ENCODE measurements at places on chromosomes 2 and 18. TPM values are rescaled to one million over a fixed set of nuclear protein-coding genes. Genes with fewer than 3 reads are reported as not detected.
A peak's percentile ranks its signal among the peaks of the same experiment; 100 is the strongest.

The KCNG2 gene
- total RNA-seq: not detected

The STK36 gene
- total RNA-seq: 17.7 TPM

The IL36B gene
- not detected for total RNA-seq

The POTEI gene
- total RNA-seq: not detected

The TMEM247 gene
- not detected for total RNA-seq

The INO80B gene
- 79.4 TPM for total RNA-seq

- no peaks in the 10 kb centered on the region for H3K36me3 ChIP-seq
- no peaks in the 10 kb centered on the region for H3K4me1 ChIP-seq
- H3K27ac ChIP-seq: no peak overlapping the region
- no peak overlapping the region for H3K4me3 ChIP-seq
Observed at GRCh38 chr2:233822781-233823730, 31.3 kb downstream of the HJURP start.

DNA sequence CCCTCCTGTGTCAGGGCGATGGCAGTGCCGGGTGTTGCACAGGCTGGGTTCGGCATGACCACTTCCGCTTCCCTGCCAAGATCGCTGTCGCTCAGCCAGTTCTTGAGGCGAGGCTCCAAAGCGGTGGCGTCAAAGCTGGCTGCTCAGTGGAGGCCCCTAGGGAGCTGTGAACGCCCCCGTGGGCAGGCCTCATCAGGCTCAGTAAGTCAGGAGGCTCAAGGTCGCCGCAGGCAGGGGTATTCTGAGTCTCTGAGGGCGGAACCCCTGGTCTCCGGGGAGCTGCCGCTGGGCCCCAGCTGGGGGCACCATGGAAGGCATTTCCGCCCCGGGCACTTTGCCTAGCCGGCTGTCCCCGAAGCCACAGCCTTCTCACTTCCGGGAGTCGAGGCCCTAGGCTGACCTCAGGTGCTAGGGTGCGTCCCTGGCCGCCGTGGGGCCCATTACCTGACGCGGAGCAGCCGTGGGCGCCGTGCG lies 210.4 kb downstream of the SOCS6 start:
- H3K4me1 ChIP-seq: no peaks in the 10 kb centered on the region
- DNase-seq: no peak
- no peak overlapping the region for H3K27ac ChIP-seq

DNA sequence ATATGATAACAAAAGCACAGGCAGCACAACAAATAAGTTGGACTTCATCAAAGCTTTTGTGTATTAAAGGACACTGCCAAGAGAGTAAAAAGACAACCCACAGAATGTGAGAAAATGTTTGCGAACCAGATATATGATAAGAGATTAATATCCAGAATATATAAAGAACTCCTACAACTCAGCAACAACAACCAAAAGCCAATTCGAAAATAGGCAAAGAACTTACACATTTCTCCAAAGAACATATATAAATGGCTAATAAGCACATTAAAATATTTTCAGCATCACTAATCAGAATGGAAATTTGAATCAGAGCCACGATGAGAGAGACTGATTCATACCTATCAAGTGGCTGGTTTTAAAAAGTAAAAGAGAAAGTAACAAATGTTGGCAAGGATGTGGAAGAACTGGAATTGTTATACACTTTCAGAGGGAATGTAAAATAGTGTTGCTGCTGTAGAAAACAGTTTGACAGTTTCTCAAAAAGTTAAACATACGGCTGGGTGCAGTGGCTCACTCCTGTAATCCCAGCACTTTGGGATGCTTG lies 25.2 kb downstream of the EPB41L5 start:
- no peak overlapping the region for H3K4me3 ChIP-seq
- no peaks in the 10 kb centered on the region for H3K27me3 ChIP-seq
- no peaks in the 10 kb centered on the region for H3K36me3 ChIP-seq
- peaks cover 4% of the 10 kb centered on the region for H3K4me1 ChIP-seq
- DNase-seq: no peak

GRCh38 chr2:172623249-172623965 lies 67.5 kb downstream of the PDK1 start:
- H3K27me3 ChIP-seq: no peaks in the 10 kb centered on the region
- no peak for DNase-seq
- peak overlapping the region; percentile 54 for H3K27ac ChIP-seq
- no peak overlapping the region for H3K4me3 ChIP-seq
- peaks cover 2% of the 10 kb centered on the region for H3K4me1 ChIP-seq

DNA sequence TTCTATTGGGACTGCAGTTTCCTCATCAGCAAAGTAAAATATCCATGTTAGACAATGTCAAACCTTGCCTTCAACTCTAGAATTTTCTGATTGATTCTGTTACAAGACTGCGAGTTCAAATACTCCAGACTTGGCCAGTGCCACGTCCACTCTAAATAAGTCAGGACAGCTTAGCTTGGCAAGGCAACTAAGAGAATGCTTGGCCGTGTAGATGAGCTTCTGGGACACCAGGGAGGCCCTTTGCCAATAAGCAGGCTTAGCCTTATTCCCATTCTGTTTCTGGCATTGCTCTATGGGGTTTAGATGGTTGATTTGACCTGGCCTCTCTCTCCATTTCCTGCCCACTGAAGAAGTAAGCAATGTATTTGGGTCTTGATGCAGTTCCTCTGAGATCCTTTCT lies 218.1 kb upstream of the SIX2 start:
- H3K27me3 ChIP-seq: no peaks in the 10 kb centered on the region
- no peaks in the 10 kb centered on the region for H3K36me3 ChIP-seq
- H3K4me3 ChIP-seq: no peak overlapping the region
- no peaks in the 10 kb centered on the region for H3K4me1 ChIP-seq
- no peak for DNase-seq

DNA sequence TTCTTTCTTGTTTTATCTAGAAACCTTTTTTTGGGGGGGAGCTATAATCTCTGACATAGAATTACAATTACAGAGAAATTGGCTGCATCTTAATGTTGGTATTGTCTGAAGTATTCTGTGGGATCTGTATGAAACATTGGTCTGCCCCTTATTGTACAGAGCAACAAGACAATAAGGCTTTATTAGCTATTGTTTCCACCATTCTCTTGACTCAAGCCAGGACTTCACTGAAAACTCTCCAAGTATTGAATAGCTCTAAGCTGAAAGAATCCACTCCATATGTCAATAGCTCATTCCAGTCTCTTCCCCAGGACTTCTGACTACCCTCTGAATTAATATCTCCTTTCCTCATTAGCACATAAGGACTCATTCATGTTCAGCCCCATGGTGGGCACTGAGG lies 77.8 kb downstream of the RHBDD1 start:
- no peak overlapping the region for H3K27ac ChIP-seq
- DNase-seq: no peak
- peaks cover 4% of the 10 kb centered on the region for H3K36me3 ChIP-seq
- H3K27me3 ChIP-seq: no peaks in the 10 kb centered on the region
- H3K4me3 ChIP-seq: no peak overlapping the region

DNA sequence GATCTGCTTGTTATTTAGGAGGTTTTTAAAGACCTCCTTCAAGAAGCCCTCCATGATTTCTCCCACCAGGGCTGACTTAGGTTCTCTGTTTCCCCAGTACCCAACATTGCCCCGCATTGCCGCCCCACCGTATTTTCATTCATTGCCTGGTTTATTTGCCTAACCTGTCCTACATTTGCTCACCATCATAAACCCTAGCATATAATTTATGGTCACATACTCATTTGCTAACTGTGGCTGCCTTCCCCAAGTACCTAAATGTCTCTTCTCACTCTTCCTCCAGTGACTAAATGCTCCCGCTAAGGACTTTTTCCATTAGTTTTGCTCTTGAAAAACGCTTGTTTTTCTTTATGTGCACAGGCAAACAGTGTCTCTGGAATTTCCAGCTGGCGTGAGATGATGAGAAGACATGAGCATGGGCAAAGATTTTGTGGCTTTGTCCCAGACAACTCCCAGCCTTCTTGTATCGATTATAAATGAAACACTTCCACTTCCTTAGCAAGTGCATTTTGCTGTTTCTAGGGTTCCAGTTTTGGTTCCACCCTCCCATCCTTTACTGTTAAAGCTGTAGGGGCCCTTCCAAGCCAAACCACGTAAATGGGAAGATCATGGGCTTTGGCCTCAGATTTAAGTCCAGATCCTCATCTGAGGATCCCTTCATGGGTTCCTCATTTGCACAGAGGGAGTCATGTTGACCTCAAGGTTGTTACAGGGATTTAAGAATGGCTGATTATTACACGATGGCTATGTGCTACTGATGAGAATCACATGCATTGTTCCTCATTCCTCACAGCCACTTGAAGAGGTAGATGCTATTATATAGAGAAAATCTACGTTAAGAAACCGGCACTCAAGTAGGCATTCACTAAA lies 21.0 kb upstream of the ARMC9 start:
- H3K27ac ChIP-seq: no peak overlapping the region
- H3K4me1 ChIP-seq: peaks cover 3% of the 10 kb centered on the region
- no peaks in the 10 kb centered on the region for H3K27me3 ChIP-seq
- no peak overlapping the region for H3K4me3 ChIP-seq

GRCh38 chr2:100196786-100197494 lies 54.5 kb upstream of the AFF3 start:
- no peaks in the 10 kb centered on the region for H3K27me3 ChIP-seq
- H3K4me1 ChIP-seq: peaks cover 11% of the 10 kb centered on the region
- DNase-seq: no peak
- H3K27ac ChIP-seq: peak overlapping the region; percentile 91
- no peak overlapping the region for H3K4me3 ChIP-seq

DNA sequence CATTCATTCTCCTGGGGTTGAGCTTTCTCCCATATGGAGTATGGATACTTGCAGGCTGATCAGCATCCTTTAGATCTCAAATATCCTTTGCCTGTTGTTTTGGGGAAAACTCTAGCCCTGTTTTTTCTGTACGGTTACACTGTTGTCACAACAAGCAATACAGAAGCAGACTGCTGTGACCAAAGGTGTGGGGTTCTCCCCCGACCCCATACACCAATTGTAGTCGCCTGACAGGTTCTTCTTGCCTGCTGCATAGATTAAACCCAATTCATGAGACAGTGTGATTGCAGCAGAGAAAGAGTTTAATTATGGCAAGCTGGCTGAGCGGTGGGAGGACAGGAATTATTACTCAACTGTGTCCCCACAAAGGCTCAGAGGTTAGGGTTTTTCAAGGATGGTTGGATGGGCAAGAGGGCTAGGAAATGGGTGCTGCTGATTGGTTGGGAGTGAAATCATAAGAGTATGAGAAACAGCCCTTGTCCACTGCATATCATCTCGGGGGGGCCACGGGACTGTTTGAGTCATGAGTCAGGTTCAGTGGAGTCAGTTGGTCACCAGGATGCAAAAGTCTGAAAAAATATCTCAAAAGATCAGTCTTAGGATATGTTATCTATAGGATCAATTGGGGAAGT lies 40.6 kb downstream of the ITGB1BP1 start:
- H3K4me3 ChIP-seq: no peak overlapping the region
- DNase-seq: no peak
- peaks cover 15% of the 10 kb centered on the region for H3K4me1 ChIP-seq
- H3K27me3 ChIP-seq: no peaks in the 10 kb centered on the region

DNA sequence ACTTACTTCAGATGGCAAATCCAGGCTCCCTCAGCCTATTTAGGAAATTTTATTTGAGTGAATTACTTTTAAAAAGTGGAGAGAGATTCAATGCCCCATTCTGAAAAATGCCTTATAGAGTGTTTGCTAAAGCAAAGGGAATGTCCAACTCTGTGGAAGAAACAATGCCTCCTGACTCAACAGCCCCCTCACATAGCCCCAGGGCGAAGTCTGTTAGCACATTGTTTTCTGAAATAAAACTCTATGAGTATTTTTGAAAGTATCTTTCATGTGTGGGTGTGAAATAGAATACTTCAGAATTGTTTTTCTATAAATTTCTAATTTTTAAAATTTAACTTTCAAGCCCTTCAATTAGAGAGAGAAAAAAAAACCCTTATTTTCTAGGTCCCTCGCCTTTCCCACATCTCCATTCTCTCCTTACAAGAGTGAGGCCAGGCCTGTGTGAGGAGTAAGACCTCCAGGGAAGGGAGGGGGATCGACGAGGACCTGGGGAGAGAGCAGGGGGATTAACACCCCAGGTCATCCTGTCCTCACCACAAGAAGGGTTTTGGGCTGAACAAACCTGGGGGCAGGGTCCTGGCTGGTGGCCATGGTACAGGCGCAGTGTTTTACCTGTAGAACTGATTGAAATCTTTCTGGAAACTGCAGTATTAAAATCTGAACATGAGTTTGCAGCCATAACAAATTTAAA lies 141.4 kb downstream of the SNTG2 start:
- no peaks in the 10 kb centered on the region for H3K36me3 ChIP-seq
- no peak for DNase-seq
- no peaks in the 10 kb centered on the region for H3K4me1 ChIP-seq
- no peaks in the 10 kb centered on the region for H3K27me3 ChIP-seq
- no peak overlapping the region for H3K4me3 ChIP-seq

- no peak overlapping the region for H3K4me3 ChIP-seq
- no peaks in the 10 kb centered on the region for H3K27me3 ChIP-seq
- no peak for DNase-seq
- no peak overlapping the region for H3K27ac ChIP-seq
- peaks cover under 1% of the 10 kb centered on the region for H3K36me3 ChIP-seq
Observed at GRCh38 chr2:238851761-238852160, 3.9 kb downstream of the TWIST2 start.

GRCh38 chr18:58135701-58136331 lies 91.8 kb downstream of the NEDD4L start:
- no peaks in the 10 kb centered on the region for H3K27me3 ChIP-seq
- DNase-seq: peak; percentile 68
- no peak overlapping the region for H3K27ac ChIP-seq
- no peaks in the 10 kb centered on the region for H3K4me1 ChIP-seq
- no peak overlapping the region for H3K4me3 ChIP-seq

GRCh38 chr18:61736133-61736532 lies 156.7 kb downstream of the RNF152 start:
- H3K27me3 ChIP-seq: no peaks in the 10 kb centered on the region
- no peak overlapping the region for H3K4me3 ChIP-seq
- H3K27ac ChIP-seq: no peak overlapping the region
- DNase-seq: no peak
- no peaks in the 10 kb centered on the region for H3K36me3 ChIP-seq

Measured in ascending aorta (tissue), 2 donors.